ENCODE measurements at places on chromosomes 5 and 9.

DNA sequence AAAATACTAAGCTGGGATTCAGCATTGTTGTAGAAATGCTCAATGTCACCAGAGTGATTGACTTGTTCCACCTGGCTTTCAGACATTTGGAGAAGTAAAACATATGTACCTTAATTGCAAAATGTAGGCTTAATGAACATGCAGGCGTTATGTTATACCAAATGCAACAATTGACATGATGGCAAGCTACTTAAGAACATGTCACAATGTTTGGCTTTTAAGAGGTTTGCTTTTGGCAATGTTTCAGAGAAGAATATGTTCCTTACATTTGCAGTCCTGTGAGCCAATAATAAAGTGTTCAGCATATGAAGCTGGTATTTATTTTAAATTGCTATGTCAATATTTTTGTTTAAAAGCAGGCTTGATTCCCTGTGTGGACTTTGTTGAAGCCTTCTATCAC is 111.7 kb upstream of the NUDT12 start:
- DNase-seq = no peak

DNA sequence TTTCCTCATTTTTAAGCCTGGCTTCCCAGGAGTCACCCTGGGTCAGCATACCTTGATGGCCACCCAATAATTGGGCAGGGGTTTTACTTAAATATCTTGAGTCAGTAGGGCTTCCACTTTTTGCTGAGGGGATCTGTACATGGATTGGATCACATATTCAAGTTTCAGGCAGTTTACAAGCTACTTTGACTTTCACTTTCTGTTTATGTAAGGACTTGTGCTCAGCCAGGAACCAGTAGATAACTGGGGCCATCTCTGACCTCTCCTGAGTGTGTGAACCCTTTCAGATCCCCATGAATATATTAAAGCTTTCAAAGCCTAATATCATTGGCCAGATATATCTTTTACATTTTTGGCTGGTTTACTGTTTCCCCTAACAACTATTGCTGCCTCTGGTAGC is 45.1 kb downstream of the SLCO6A1 start:
- no peak for DNase-seq

- DNase-seq = no peak
Measured at GRCh38 chr5:88680253-88681132, 202.5 kb downstream of the MEF2C start.

- no peak for DNase-seq
Measured at GRCh38 chr5:151707567-151707966, 20.9 kb upstream of the SPARC start.

DNA sequence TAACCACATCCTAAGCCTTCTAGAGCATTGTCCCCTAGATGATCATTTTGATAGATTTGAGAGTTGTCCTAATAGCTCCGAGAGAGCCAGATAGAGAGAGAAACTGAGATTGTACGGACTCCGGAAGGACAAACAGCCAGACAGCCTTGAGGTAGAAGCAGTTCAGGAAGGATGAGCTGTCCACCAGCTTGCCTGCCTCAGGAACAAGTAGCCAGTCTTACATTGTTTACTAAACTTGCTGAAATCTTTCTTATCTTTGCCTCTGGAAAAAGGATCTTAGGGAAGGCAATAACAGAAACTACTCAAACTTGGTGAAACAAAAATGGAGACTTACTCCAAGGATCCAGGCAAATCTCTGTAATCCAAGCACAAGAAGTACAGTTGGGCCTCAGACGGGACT is 39.0 kb upstream of the SAP30L start:
- no peak for DNase-seq

DNA sequence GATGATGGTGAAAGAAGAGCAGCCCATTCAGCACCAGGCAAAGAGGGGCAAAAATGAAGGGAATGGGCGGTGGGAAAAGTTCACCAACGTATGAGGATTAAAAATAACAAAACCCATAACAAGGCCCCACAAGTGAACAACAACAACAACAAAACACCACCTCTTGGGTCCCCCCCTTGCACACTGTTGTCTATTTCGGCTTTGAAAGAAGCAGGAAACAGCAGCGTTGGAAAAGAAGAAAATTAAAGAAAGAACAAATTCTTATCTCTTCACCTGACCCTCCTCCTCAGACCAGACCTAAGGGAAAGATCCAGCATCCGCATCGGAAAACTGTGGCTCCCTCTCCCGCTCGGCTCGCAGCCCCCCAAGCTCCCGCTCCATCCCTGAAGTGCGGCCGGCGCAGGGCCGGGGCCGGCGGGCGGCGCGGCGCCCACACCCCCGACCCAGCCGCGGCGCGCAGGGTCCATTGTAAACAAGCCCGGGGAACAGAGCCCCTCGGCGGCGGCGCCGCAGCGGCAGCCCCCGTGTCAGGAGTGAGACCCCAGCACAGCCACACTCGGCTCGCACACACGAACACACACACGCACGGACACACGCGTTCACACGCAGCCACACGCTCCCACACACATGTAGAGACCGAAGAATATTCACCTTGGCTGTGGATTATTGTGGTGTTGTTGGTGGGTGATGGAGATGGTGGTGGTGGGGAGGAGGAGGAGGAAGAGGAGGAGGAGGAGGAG is 535 bp downstream of the RFX3 start:
- no peak for DNase-seq

- DNase-seq = no peak
Measured at GRCh38 chr9:114696814-114697544, 15.0 kb upstream of the TEX48 start.

GRCh38 chr5:67318746-67319145 is 122.1 kb upstream of the CD180 start:
- no peak for DNase-seq

DNA sequence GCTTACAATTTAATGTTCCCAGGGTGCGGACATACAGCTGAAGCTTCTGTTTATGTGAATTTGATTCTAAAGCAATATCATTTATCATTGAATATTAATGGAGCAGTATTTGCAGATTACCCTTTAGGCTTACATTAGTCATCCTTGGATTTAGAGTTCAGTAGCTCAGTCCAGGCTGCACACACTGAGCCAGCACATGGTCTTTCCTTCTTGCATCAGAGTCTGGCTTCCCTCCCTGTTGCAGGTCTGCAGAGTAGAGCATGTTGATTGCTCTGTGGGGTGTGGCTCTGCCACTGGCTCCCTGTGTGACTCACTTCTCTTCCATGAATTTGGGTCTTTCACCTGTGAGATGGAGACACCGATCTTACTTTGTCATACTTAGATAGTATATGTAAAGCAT is 36.8 kb downstream of the NSG2 start:
- no peak for DNase-seq

Data from AG09319 (cell line).